ENCODE measurements at places on chromosomes 2 and 18.

GRCh38 chr18:31149351-31149750 is 13.3 kb downstream of the DSC1 start:
- DNase-seq: no peak

GRCh38 chr2:225993430-225993829 is 593.9 kb downstream of the NYAP2 start:
- DNase-seq: no peak

GRCh38 chr2:232282508-232283055 is 96.0 kb upstream of the ALPP start:
- peak; percentile 34 for DNase-seq

GRCh38 chr2:219681694-219682300 is 54.4 kb downstream of the SLC4A3 start:
- no peak for DNase-seq

DNA sequence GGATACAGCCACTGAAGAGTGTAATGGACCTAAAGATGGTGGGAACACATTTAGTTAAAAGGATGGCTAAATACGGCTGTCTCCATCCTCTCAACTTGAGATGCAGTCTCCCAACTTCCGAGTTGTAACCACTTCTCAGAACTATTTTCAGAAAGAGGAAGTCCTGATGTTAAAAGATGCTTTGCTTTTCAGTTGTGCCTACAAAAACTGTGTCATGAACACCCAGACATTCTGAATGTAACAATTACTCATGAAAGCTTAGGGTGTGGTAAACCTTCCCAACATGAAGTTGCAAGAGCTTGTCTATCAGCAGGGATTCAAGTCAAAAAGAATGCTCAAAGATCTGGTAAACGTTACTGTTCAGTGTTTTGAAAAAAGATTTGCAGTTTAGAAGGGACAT is 147.9 kb downstream of the DOCK10 start:
- DNase-seq: no peak

- no peak for DNase-seq
Observed at GRCh38 chr2:128362889-128363228, 44.2 kb upstream of the HS6ST1 start.

DNA sequence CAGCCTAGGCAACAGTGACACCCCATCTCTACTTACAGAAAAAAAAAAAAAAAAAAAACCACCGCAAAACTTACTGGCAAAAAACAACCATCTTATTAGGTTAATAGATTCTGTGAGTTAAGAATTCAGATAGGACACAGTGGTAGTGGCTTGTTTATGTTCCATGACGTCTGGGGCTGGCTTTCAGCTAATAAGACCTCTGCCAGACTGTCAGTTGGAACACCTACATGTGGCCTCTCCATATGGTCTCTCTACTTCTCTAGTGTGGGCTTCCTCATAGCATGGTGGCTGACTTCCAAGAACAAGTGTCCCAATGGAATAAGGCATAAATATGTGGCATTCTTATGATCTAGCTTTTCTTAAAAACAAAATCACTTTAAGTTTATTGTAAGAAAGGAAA is 94.0 kb upstream of the OTX1 start:
- no peak for DNase-seq

DNA sequence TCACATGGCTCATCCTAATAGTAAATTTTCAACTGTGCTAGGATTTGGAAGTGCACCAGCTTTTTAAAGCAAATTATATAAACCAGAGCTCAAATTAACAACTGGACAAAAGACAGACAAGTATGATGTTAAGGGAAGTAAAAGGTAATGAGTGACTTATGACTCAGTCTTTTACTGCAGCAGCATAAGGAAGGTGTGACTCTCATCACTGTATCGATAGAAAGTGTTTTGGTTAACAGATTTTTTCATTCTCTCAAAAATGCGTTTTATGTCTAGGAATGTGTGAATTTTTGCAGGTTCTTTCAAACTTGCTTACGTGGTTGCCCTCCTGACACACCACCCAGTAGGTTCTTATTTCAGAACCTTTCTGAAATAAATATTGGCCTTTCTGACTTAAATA is 244.2 kb upstream of the BOD1L2 start:
- DNase-seq: no peak

GRCh38 chr18:55541571-55541970 is 46.4 kb downstream of the TCF4 start:
- no peak for DNase-seq

DNA sequence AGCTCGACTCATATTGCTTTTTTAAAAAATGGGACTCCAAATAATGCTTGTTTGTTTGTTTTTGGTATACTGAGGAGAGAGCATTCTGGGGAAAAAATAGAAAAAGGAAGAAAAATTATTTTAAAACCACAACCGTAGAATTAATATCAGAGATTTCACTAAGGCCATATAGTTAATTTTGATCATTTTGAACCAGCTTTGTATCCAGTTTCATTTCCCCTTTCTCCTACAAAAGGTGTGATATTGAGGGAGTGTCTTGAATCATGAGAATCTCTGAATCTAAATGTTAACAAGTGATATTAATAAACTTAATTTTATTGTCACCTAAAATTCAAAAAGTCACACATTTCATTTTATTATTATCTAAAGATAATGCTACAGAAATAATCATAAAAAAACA is 198.5 kb upstream of the GALNT5 start:
- no peak for DNase-seq

DNA sequence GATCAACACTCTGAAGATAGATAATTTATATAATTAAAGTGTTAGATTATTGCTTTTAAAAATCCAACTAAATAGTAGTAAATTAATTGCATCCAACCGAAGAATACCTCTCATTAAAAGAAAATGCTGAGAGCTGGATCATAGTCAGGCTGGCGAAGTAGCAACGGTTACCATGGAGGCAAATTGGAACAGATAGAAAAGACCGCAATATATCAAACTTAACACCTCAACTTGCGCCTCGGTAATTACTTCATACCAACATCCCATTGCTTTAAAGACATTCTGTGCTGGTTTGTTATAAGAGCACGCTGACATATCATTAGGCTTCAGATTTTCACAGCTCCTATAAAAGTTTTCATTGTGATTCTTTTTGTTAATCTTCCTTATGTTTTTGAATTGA is 183.8 kb upstream of the ZC3H15 start:
- DNase-seq: no peak

Data from neural crest cell (in vitro differentiated cells).